ENCODE measurements at places on chromosomes 16 and 17.

- no peak for DNase-seq
Observed at GRCh38 chr17:41415411-41415810, 9.0 kb downstream of the KRT37 start.

DNA sequence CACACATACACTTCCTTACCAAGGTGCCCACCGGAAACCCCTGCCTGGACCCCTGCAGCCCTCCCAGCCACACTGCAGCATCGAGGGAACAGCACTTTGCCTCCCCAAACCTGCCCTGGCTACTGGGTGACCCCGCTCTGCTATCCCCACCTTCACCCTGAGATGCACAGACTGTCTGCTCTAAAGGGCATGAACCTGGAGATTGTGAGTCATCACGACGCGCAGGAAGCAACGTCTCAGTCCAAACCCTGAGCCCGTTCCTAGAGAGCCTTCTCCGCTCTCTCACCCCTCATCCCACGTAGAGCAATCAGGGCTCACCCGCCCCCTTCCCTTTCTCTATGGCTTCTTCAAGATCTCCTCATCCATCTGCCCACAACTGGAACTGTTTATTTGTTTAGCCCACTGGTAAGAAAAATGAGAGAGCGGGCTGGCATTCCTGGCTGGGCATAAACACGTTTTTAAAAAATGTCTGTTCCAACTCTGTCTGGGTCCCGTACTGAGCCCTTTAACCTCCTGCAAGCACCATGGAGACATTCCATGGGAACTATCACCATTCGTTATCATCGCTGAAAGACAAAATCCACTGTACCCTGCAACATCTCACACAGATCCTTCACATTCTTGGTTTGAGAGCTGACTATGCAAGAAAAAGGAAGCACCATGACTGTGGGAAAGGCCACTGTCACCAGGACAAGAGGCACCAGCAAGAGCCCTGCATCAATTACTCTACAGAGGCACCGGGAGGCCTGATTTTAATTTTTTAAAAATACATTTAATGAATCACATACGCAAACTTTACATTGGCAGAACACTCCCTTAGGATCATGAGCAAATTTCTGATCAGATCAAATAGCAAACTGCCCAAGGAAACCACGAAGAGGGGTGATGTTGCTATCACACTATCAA lies 28.2 kb downstream of the ZFHX3 start:
- DNase-seq, result no peak

DNA sequence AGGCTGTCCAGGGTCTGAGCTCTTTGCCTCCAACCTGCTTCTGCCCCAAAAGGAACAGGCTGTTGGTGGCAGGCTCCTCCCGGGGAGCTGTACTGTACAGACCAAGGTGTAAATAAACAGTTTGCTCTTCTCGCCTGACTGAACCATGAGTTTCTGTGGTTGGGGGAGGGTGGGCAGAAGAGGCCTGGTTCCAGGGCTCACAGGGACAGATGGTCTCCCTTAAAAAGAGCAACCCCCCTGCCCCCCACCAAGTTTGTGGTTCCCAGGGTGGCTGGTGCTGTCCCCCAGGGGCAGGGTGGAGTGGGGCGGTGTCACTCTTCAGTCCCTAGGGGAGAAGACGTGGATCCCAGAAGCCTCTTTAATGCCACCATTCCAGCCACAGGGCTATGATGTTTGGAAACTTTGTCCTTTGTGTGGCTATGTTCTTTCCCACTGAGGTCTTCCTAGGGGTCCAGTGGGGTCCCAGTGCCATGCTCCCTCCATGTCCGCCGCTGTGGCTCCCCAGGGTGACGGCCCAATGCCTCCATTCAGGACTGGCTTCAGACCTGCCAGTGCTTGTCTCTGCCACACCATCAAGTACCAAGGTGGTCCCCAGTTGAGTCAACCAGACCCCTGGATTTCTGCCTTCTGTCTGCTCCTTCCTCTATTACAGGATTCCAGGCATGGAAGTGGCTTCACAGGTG lies 146.7 kb downstream of the RAB11FIP4 start:
- no peak for DNase-seq

DNA sequence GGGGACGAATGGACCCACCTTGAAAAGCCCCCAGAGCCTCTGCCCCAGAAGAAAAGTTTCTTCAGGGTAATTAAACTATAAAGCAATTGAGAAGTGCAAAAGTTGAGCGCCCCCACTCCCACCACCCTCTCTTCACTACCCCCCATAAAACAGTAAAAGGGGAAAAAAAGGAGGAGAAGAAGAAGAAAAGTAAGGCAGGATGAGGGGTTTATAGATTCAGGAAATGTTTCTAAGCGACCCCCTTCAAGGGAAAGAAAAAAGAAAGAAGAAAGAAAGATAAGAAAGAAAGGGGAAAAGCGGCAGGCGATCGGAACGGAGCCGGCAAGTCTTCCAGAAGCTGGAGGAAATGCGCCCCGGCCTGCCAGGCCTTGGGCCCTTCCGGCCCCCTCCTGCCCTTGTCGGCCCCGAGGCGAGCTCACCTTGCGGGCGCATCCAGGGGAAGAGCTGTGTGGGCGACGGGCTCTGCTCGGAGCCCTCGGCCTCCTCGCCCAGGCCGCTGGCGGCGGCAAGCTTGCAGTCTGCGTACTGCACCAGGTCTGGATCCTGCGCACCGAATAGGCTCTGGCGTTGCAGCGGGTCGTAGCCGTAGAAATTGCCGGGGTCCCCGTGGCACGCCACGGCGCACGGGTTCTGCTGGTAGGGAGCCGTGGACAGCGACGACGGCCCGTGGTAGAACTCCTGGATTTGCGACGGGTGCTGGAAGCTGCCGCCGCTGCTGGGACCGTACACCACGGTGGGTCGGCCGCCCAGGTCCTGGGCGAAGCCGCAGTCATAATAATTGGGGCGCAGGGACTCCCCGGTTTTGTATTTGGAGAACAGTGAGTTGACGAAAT lies 1.0 kb downstream of the HOXB8 start:
- no peak for DNase-seq

DNA sequence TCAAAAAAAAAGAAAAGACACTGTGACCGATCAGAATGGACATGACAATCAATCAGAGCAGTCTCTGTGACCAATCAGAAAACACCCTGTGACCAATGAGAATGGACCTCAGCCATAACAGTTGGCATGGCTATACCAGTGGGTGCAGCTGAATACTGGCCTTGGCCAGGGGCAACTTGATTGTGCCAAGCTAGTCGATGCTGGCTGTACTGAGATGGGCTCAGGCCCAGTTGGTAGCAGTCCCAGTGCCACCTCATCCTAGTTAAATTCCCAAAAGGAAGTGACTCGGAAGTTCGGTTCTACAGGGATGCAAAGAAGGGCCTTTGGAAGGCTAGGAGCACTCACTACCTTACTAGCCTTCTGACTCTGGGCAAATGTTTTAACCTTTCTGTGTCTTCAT lies 37.2 kb upstream of the BCO1 start:
- no peak for DNase-seq

- DNase-seq, result no peak
Observed at GRCh38 chr16:82859662-82860061, 232.9 kb downstream of the CDH13 start.

DNA sequence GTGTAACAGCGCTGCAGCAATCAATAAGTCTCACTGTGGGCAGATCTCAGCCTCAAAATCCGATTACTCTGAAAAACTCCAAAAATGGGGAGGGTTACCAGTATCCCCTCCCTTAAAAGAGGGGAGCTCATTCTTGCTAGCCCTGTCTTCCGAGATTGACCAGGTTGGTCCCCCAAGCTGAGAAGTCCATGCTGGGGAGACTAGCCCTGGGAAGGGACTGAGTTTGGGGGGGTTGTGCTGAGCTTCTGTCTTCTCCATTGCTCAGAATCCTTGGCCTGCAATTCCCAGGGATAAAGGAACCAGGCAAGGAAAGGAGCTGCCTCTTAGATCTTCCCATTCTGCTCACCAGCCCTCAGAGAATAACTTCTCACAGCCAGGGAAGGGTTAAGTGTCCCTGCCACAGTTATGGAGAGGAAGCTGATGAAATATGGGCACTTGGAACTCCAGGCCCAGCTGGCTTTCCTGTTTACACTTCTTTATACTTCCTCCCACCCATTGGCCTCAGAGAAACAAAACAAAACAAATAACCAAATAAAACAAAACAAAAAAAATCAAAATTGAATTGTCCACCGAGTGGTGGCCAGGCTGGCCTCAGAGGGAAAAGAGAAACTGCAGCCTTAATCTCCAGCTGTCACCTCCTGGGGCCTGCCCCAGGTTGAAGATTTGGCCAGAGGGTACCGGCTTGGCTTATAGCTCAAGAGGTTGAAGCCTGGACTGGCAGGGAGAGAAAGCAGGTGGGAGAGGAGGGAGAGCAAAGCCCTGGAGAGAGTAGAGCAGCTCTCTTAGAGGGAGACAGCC lies 2.6 kb downstream of the HOXB3 start:
- DNase-seq, result no peak

DNA sequence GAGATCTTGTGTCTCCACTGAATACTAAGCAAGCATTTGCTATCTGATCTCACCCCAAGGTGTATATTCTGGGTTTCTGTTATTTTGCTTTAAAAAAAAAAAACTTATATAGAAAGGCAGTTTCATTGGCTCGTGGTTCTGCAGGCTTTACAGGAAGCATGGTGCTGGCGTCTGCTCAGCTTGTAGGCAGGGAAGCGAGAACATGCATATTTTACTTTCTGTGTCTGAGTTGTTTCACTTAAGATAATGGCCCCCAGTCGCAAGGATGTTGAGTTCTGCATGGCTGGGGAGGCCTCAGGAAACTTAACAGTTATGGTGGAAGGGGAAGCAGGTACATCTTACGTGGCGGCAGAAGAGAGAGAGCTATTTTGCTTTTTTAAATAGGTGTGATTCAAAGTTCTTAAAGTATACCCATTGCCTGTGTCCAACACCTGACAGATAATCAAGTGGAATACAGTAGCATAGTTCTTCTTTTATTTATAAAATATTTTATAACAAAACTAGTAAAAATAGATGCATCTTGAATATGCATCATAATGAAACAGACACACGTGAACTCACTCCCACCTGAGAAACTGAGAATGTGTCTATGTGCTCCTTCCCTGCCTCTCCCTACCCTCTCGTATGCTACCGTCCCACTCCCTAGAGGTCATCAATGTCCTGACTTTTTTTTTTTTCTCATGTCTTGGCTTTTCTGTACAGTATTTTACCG lies 15.4 kb upstream of the ARHGAP17 start:
- DNase-seq, result no peak

DNA sequence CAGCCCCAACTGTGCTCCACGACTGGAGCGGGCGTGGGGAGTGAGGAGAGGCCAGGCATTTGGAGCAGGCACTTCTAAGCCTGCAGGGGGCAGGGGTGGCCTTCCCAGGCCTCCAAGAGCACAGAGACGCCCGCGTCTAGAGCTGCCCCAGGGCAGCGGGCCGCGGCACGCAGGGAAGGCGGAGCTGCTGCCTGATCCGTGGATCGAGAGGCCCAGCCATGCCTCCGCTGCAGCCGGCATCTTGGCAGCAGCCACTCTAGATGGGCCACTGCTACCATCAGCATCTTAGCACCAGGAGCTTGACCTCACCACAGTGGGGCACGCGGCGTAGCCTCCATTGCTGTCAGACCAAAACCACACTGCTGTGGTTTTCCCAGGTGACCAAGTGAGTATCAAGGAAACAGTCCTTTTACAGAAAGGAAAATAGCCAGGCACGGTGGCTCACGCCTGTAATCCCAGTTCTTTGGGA lies 20.4 kb upstream of the WDR45B start:
- peak; percentile 43 for DNase-seq

DNA sequence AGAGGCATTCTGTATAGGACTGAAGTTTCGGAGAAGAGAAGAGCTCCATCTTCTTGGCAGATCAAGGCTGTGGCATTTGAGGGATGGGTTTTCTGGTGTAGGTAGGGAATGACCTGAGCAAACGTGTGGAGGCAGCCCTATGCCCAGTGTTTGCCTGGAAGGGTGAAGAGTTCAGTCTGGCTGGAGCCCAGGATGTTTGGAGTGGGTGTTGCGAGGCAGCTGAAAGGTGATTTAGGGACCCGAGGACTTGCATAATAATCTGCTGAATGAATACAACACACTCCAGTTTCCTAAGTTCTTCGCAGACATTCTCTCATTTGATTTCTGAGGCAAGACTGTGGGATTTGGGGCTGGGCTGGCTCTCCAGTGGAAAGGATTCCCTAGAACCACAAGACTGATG lies 186.2 kb downstream of the CYLD start:
- no peak for DNase-seq

- no peak for DNase-seq
Observed at GRCh38 chr17:80625627-80626026, 81.0 kb downstream of the RPTOR start.

- DNase-seq, result no peak
Observed at GRCh38 chr17:73743518-73744201, 99.4 kb upstream of the SDK2 start.
